ENCODE measurements at places on chromosomes 16 and 17. TPM values are rescaled to one million over a fixed set of nuclear protein-coding genes. Genes with fewer than 3 reads are reported as not detected.

The CRHR1 gene
- total RNA-seq, result not detected

The MYH1 gene
- not detected for total RNA-seq

The PIRT gene
- total RNA-seq, result not detected

The ZSCAN10 gene
- total RNA-seq, result 0.30 TPM

The CNTNAP1 gene
- 1.4 TPM for total RNA-seq

- DNase-seq, result no peak
Observed at GRCh38 chr16:27747946-27748345, 198.0 kb downstream of the KATNIP start.

DNA sequence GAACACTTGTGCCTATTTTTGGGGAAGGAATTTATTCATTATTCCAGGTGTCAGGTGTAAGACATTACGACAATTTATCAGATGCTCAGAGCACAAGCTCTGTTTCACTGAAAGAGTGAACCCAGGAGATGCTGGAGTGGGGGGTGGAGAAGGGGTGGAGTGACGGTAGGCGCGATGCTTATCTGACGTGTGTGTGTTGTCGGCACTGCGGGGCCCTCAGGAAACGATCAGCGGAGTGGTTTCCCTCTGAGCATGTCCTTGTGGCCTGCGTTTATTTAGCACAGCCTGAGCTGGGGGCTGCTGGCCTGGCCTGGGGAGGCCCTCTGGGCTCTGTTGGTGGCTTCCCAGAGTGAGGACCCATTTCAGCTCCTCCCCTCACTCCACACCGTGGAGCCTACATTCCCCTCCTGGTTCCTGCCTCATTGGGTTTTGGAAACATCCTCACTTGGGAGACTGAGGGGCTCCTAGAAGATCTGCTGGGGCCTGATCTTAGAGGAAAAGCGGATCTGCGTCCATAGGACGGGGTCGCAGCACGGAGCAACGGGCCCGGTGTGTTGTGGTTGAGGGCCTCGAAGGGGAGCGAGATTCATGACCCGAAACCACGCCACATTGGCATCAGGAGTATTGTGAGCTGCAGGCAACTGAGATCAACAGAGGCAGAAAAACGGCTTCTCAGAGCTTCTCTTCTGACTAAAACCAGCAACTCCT lies 19.0 kb upstream of the GNG13 start:
- DNase-seq, result peak; percentile 59

DNA sequence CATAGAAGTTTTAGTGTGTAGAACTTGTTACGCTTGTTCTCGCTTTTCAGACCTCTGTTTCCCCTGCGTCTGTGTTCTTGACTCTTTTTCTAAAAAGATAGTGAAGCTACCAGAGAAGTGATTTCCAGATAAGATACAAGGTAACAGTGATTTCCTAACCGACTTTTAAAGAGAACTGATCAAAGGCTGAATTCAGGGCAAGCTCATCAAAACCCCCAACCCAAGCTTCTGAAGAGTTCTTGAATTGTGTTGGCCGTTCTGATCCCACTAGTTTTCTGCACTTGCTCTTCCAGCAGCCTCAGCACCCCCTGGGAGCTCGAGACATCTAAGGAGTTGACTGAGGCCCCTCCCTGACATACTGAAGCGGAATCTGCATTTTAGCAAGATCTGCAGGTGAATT lies 12.7 kb upstream of the NSMCE1 start:
- DNase-seq, result no peak

DNA sequence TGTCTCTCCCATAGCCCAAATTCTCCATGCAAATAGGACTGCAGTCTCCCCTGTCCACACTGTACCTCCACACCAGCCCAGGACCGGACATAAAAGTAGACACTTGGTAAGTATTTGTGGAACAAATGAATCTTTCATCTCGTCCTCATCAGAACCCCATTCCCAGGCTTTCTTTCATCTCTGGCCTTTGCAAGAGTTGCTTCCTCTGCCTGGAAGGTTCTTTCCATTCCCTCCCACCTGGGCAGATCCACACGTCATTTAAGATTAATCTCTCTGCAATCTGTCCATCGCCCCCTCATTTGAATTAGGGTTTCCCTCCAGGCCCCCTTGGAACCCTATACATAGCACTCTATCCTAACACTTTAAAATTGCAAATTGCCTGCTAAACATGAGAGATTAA lies 3.9 kb upstream of the NXPH3 start:
- DNase-seq, result no peak
